ENCODE measurements at places on chromosomes 3 and 15. TPM values are rescaled to one million over a fixed set of nuclear protein-coding genes. Genes with fewer than 3 reads are reported as not detected.

TRPM1 gene
- total RNA-seq, result not detected

CMTM8 gene
- total RNA-seq, result 5.7 TPM

RPL39L gene
- 23.0 TPM for total RNA-seq

SNX22 gene
- total RNA-seq, result 0.68 TPM

HTR3E gene
- not detected for total RNA-seq

LMAN1L gene
- total RNA-seq, result 0.63 TPM

ADAMTS7 gene
- 0.35 TPM for total RNA-seq

GP9 gene
- total RNA-seq, result not detected

DAZL gene
- not detected for total RNA-seq

ACVR2B gene
- total RNA-seq, result 7.6 TPM

CCR9 gene
- total RNA-seq, result 0.28 TPM

SH3GL3 gene
- total RNA-seq, result not detected

COLQ gene
- 3.6 TPM for total RNA-seq

ITIH1 gene
- total RNA-seq, result not detected

RTP1 gene
- total RNA-seq, result not detected

XCR1 gene
- total RNA-seq, result not detected

IL17RB gene
- 60.7 TPM for total RNA-seq

CP gene
- total RNA-seq, result not detected

BLM gene
- 63.7 TPM for total RNA-seq

GOLGA8Q gene
- 2.3 TPM for total RNA-seq

BCHE gene
- not detected for total RNA-seq

FBXO40 gene
- not detected for total RNA-seq

GABRR3 gene
- not detected for total RNA-seq

GNAT1 gene
- total RNA-seq, result not detected

LRRC2 gene
- 0.35 TPM for total RNA-seq

UQCC5 gene
- 10.7 TPM for total RNA-seq

KNSTRN gene
- total RNA-seq, result 54.2 TPM

DUOXA2 gene
- not detected for total RNA-seq
